NCI-H1417 (cell line): ENCODE measurements at places on chromosomes 11 and 22.

DNA sequence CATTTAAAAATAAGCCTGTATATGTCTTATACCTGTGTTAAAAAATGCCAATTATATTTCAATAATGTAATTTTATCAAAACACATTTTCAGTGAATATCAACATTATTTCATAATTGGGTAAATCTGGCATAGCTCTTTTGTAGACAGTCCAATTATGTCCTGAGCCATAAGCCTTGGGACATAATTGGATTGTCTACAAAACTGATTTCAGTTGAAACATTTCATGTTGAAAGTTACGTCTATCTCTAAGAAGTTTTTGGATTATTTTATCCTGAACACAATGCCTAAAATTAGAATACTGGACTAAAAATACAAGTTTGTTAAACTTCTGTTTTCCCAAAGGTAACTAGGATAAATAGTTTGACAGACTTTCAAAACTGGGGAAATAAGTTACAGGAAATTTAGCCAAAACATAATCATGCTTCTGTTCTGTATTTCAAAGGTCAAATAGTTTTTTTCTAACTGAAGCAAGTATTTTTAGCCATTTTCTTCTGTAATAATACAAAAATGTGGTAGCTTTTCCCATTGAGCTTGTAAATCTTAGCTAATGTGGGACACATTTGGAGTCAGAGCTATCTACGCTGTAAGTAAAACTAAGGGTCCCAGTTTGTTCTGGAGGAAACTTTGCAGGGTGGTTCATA is 100.7 kb upstream of the BIRC3 start:
- DNase-seq: no peak

- no peak for DNase-seq
Measured at GRCh38 chr11:78424334-78425270, 7.0 kb upstream of the GAB2 start.

GRCh38 chr11:22331771-22332170 is 6.4 kb upstream of the SLC17A6 start:
- DNase-seq: no peak

- DNase-seq: no peak
Measured at GRCh38 chr11:83088965-83089364, 17.3 kb upstream of the RAB30 start.

DNA sequence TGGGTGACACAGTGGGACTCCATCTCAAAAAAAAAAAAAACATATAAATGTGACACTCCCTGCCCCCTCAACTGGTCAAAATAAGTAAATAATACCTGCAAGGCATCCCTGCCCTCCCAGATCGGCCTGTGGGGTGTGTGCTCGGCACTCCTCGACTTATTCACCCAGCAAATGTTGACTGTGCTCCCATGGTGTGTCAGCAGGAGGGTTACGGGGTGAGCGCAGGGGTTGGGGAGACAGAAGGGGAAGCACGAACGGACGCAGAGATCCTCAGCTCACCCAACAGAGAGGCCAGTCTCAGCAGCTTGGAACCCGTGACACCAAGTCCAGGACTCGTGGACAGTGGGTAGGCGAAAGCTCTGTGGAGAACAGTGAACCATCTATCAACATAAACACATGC is 1.6 kb upstream of the ADM2 start:
- DNase-seq: peak; percentile 7
